ENCODE measurements at places on chromosomes 4 and X.

DNA sequence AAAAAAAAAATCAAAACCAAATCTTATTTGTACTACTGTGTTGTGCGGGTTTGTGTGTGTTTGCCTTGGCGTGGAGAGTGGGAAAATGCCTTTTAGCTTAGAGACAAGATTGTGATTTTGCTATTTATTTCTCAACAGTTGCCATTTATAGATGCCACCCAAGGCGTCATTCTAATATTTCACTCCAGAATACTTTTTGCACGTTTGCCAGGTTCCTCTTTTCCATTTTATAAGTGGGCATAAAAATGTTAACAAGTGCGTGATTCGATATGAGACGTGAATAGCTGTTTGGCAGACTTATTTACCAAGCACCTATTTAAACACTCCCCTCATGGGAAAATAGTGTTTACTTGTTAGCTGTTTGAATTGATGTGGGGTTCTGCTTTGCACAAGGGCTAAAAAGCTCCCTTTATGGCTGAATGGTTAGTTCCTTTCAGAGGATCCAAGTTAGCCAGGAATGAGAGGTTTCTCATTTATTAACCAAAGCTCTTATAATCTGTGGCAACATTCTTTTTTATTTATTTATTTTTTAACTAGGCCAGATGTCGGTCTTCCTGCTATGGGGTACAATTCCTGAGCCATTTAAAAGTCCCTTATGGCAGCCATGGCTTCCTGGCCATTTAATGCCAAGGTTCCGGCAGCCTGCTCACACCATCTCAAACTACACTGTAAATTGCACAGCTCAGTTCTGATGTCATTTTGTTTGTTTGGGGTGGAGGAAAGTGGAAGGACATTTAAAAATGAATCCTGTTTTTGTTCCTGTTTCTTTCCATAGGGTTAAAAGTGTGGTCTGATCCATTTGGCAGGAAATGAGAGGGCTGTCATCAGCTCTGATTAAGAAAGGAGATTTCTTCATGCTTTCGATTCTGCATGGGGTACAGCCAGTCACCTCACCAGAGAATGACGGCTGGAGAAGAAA lies 14.6 kb downstream of the SMIM20 start:
- no peak for DNase-seq

GRCh38 chr4:39932776-39933402 lies 44.8 kb downstream of the PDS5A start:
- DNase-seq, result no peak

DNA sequence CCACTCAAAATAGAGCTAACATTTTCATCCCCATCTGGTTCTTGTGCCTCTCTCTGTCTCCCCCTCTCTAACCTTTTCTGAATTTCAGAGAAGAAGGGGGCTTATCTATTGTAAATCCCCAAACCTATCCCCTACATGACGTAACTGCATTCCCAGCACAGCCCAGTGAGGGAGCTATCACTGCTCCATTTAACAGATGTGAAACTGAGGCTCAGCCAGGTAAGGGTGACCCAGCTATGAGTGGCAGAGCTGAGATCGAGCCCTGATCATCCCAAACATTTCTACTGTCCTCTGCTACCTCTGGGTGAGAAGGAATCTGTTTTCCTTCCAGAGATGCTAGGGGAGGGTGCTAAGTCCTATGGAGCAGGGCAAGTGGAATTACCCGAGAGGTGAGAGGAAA lies 107.5 kb downstream of the SLC2A9 start:
- DNase-seq, result no peak

- no peak for DNase-seq
These were observed 14.2 kb upstream of the PABPC4L start for GRCh38 chr4:134215620-134216344.

DNA sequence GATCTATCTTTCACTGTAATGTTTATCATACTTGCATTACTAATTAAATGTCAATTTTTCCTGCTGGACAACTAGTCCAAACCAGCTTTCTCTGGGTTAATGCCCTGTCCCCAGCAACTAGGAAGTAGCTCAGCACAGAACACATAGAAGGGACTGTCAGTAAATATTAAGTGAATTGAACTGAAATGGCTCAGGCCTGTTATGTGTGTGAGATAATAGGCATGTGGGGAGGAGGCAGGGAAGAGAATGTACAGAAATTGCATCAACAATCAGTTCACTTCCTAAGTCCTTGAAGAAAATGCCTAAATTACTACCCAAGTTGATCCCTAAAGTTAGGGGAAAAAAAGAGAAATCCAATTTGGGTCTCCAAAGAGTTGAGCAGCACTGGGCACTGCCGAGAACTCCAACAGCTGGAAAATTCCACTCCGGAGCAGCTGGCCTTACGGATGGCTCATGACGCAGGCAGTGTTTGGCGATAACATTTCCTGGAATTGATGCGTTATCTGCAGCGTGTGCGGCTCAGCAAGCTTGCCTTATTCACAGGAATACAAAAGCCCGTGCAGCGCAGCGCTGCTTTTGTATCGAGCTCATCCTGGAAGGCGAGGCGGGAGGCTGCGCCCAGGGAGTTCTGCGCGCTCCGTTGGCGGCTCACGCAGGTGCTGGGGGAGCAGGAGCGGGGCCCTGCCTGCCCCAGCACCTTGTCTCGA lies 297.3 kb upstream of the LCORL start:
- no peak for DNase-seq

DNA sequence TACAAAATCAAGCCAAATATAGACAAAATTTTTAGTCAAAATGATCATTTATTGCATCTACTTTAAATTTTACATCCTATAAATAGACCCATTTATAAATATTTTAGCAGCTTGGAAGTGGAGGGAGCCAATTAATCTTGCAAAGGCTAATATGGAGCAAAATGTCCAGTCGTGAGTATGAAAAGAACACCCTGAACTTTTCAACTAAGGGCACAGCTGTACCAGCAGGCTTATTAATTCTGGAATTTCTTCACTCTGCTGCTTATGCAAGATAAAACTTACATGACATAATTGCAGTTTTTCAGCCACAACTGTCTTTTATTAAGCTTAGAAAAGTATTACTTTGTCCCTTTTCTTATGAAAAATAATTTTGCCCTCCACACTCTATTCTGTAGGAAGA lies 22.9 kb upstream of the USP53 start:
- DNase-seq, result no peak

DNA sequence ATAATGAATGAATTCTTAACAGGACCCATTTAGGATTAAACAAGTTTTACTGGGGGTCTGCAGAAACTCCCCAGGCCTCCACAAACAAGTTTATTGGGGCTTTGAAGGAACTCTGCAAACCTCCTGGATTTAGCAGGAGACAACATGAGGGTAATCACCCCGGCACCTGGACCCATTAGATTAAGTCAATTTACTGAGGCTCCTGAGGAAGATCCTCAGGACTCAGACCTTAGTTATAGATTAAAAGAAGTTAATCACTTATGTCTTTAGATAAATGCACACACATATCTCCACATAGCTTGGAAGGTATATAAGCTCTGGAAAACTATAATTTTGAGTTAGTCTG lies 29.4 kb downstream of the XG start:
- DNase-seq, result no peak

- no peak for DNase-seq
These were observed 100.5 kb downstream of the PHKA2 start for GRCh38 chrX:18883234-18883960.

DNA sequence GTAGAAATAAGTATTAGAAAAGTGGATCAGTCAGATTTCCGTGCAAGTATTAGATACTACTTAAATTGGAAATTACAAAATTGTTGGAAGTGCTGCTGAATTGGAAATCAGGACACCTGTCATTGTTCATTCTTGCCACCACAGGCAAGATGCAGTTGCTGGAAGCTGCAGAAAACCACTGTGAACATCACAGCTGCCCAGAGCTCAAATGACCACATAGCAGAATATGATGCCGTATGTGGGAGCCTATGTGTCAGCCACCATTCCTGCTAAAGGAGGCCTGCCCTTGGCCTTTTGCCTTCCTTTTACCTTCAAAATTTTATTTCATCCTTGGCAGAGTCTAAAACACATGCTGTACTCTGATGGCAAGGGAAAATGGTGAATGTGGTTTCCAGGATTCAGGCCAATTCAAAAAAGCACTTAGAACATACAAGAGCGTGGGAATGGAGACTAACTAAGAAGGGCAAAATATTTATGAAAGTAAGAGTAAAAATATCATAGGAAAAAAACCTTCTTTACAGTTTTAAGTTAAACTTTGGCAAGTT lies 1005.5 kb upstream of the GRID2 start:
- DNase-seq, result no peak

DNA sequence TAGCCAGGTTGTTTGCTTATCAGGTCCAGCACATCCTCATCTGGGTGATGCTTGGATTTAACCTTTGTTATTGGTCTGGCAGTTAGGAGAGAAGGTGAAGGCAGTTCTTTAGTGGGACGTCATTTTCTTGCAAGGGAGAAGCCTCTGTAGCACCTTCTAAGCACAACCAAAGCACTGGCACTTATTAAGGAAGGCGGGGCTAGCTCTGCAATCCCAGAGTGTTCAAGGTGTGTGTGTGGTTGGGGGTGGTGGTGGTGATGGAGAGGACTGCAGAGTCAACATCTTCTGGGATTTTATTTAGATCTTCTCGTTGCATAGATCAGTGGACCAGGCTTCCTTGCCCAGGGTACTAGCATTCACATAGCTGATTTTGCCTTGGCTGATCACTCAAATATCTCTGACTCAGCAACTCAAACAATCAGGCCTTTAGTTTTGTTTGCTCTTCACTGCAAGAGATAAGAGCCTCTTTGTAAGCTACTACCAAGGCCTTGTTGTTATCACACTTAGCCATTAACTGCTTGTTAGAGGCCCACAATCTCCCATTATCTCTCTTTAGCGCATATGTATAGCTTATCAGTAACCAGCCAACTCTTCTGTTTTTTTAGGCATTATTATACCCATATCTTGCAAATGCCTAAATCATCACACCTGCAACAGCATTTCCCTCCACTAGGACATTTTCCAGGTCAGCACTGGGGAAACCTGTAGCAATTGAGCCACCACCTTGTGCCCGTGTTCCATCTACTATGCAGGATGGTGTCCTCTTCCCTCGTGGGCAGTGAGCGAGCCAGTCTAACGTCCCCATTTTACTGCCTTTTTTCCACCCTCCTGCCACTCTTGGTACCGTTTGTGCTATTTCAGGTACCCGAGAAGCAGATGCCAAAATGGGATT lies 36.5 kb upstream of the LINC00632 start:
- no peak for DNase-seq

GRCh38 chrX:110315551-110315950 lies 2.3 kb downstream of the AMMECR1 start:
- no peak for DNase-seq

GRCh38 chr4:94653984-94654609 lies 103.7 kb upstream of the BMPR1B start:
- DNase-seq, result no peak

- no peak for DNase-seq
These were observed 620.7 kb downstream of the RPA4 start for GRCh38 chrX:97504431-97504830.

DNA sequence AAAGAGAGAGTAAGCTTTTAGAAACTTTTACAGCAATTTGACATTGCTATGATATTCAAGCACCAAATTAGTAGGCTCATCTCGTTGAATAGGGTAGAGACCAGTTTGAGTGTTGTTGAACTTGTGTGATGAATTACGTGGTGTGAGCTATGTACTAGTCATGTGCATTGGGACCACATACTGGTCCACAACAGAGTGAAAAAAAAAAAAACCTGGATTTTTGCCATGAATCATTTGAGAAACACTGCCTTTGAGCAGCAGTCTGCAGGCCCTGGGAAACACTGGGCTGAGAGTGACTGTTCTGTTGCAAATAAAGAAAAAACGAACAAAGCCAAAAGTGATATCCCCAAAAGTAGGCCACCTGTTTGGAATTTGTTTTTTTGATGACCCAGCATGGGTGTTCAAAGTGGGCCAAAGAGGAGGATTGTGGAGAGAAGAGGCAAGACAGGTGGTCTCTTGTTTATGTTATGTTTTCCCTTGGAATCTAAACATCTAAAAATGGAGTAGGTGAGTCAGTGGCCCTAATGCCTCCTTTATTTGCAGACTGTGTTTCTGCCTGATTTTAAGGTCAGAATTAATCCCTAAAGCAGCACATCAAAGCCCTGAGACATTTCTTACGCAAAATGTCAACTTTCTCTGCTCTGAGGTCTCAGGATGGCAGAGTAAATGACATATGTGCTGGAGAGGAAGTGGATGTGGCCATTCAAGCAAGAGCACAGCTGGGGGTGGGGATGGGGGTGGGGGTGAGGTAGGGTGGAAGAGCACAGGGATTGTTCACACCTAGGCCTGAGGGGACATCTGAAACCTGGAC lies 33.5 kb downstream of the TAF7L start:
- peak; percentile 1 for DNase-seq
